ENCODE measurements at places on chromosomes 2 and 18.

GRCh38 chr2:176292608-176293007 lies 23.4 kb downstream of the MTX2 start:
- DNase-seq = no peak

GRCh38 chr2:170362871-170363631 lies 185.1 kb downstream of the MYO3B start:
- DNase-seq = peak; percentile 25

DNA sequence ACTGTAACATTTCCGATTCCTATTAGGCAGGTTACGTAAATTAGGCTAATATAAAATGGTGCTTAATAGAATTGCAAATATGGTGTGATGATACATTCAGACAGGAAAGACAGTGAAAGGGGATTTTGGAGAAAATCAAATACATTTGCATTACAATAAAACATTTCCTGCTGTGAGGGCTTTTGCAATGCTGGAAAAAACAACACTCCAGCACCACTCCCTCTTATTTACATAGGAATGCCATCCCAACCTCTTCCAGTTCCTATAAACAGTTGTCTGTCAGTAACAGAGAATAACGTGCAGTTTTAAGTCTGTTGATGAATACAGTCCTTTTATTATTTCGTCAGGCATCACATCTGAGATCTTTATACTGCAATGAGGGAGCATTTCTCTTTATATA lies 298.8 kb upstream of the FANCL start:
- no peak for DNase-seq

GRCh38 chr2:95061601-95062183 lies 36.2 kb downstream of the MAL start:
- DNase-seq = no peak

GRCh38 chr2:8617048-8617447 lies 64.8 kb upstream of the ID2 start:
- no peak for DNase-seq

DNA sequence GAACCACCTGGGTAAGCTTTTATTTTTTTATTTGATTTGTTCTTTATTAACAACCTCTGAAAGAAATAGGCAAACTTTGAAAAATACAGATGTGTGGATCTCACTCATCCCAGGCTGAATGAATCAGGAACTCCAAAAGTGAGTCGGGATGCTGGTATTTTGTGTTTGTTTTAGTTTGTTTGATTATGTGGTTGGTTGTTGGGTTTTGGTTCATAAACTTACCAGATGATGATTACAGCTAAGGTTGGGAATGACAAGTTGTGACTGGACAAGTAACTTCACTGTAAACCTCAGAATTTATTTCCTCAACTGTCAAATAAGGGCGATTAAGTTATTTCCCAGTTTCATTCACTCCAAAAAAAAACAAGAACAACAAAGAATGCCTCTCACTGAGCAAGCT lies 80.5 kb upstream of the KIF5C start:
- no peak for DNase-seq

- DNase-seq = no peak
Measured at GRCh38 chr2:200189964-200190363, 116.5 kb upstream of the SPATS2L start.

- no peak for DNase-seq
Measured at GRCh38 chr2:10064932-10065772, 15.1 kb downstream of the CYS1 start.

- no peak for DNase-seq
Measured at GRCh38 chr2:219676586-219676985, 49.2 kb downstream of the SLC4A3 start.

- peak; percentile 76 for DNase-seq
Measured at GRCh38 chr18:11518788-11519685, 90.4 kb upstream of the SLC35G4 start.

DNA sequence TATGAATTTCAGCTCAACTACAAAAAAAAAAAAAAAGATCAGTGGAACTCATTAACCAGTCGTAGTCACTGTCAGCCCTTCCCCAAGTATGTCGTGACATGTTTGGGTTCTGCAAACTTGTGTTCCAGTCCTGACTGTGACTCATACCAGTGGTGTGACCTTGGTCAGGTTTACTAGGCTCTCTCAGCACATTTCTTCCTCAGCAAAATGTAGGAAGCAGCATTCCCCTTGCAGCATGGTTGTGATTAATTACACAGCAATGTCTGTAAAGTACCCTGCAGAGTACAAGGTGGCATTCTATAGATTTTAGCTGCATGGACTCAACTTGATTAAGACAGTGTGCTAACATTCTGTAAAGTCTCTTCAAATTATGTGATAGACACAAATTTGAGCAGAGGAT lies 156.9 kb downstream of the LAMA1 start:
- DNase-seq = no peak

GRCh38 chr18:10442551-10442971 lies 11.9 kb upstream of the APCDD1 start:
- no peak for DNase-seq

GRCh38 chr2:1619556-1619955 lies 124.8 kb downstream of the PXDN start:
- DNase-seq = no peak

DNA sequence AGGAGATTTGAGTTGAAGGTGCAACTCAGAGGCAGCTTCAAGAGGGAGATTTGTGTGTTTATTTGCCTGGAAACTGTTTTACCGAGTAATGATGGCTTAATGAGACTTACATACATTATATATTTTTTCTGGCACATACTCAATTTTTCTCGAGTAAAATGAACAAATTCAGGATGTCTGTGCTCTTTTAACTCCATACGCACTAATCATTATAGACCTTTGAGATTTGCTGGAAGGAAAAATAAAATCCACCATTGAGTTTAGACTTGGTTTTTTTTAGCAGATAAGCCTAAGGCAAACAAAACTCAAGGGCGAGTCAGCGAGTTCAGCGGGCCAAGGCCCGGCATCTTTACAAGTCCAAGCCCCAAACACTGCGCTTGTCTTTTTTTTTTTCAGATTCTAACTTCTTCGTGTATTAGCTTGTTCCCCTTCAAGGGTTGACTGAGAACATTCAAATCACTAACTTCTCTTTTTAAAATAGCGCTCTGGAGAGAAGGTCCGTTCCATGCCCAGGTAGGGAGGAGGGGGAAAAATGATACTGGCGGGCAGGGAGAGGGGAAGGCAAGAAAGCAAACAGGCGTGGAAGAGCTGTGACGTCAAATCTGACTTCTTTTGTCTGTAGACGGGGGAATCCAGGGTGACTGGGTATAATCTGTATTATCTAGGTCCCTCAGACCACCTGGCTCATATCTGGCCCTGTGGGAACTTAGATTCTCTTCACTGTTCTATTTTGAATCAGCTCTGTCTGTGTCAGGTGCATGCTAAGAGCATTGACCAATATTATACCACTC lies 72.7 kb upstream of the MAP3K20 start:
- DNase-seq = peak; percentile 99

GRCh38 chr2:168666339-168666738 lies 136.1 kb upstream of the NOSTRIN start:
- no peak for DNase-seq

DNA sequence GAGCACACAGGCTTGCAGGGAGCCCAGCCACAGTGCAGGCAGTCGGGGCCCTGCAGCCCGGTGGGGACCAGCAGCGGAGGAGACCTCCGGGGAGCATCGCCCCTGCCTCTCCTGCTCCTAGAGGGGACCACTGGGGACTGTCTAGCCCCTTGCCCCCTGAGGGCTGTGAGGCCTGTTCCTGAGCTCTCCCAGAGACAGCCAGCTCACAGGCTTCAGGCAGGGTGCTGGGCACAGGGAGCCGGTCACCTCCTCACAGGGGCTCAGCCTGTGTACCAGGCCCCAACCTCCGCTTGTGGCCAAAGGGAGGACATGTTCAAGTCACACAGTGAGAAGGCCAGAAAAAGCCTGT lies 3.5 kb upstream of the NMUR1 start:
- no peak for DNase-seq

DNA sequence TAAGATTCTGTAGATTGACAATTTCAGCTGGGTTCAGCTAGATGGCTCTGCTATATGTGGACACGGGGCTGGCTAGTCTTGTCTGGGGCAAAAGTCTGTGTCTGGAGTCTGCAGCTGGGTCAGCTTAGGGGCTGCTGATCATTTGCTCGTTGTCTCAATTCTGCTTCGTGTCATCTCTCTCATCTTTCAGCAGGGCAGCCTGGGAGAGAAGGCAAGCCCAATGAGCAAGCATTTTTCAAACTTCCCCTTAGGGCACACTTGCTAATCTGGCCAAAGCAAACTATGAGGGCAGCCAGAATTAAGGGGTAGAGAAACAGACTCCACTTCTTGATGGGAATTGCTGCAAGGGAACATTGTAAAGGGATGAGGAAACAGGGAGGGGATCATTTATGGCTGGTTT lies 462.6 kb downstream of the SLC4A3 start:
- no peak for DNase-seq

DNA sequence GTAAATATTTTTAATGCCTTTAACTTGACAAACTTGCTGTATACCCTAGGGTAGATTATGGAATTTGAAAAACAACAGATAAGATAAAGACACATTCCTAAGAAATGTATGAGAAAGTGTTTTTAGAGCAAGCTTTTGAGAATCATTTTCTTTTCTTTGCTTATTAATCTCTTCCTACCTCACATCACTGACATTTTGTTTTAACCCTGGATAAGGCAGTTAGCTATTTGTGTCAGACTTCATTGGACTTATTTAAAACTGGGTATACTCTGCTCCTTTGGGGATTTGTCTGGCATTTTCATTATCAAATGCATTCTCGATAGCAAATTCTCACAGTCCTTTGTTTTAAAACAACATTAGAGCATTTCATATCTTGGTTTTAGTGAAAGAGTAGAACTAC lies 17.2 kb downstream of the EML4 start:
- no peak for DNase-seq

- DNase-seq = peak; percentile 74
Measured at GRCh38 chr18:75654851-75655751, 227.6 kb upstream of the SMIM21 start.

GRCh38 chr2:197804758-197805714 lies 643 bp downstream of the PLCL1 start:
- peak; percentile 29 for DNase-seq

DNA sequence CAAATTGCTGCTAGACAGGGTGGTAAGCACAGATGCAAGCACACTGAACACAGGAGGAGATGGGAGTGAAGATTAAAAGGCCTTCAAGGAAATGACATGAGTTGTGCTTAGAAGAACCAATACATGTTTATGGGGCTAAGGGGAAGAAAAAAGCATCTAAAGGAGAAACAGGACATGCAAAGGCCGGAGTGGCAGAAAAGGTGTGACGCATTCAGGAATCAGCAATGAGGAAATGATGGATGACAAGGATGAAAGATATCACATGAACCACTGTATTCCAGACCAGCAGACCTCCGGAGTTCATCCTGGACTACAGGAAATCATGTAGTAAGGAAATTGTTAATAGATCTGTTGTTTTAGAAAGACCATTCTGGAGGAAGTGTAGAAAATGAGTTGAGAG lies 42.8 kb downstream of the PPP4R1 start:
- DNase-seq = no peak

DNA sequence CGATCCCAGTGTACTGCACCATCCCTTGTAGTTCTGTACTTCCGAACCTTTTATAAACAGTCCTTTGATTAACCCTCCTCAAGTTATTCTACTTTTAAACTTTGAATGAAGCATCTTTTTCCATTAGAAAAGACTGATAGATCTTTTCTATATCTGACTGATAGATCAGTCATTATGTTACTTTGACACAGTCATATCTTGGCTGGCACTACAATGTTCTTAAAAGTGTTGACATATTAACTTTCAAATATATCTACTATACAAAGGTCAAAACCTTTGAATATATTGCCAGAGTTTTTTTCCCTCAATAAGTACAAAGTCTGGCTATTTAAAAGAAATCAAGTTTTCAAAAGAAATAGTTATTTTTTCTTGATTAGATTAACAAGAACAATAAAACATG lies 35.4 kb upstream of the NABP1 start:
- no peak for DNase-seq

GRCh38 chr18:48036226-48036625 lies 105.8 kb upstream of the SMAD2 start:
- DNase-seq = no peak

GRCh38 chr2:224966613-224967012 lies 75.7 kb downstream of the DOCK10 start:
- DNase-seq = no peak

- no peak for DNase-seq
Measured at GRCh38 chr2:12636837-12637581, 79.7 kb upstream of the TRIB2 start.

DNA sequence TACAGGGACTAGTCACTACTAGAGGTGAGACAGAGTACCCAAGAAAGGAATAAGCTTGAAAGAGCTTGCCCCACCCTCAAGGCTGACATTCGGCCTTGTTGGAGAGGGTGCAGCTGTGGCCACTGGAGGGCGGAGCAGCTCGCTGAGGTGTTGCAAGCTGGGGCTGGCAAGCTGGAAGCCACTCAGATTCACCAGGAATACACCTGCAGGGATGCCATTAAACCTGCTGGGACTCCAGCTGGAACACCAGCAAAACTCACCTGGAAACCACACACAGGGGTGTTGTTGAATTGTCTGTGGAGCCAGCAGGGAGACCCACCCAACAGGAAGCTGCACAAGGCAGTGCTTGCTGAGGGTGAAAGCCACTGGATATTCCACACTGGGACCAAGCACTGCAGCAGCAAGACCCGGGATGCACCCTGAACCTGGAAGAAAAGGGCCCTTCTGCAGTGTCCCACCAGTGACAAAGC lies 26.1 kb downstream of the KCTD18 start:
- peak; percentile 75 for DNase-seq

- no peak for DNase-seq
Measured at GRCh38 chr2:207479198-207479785, 50.5 kb upstream of the CREB1 start.

DNA sequence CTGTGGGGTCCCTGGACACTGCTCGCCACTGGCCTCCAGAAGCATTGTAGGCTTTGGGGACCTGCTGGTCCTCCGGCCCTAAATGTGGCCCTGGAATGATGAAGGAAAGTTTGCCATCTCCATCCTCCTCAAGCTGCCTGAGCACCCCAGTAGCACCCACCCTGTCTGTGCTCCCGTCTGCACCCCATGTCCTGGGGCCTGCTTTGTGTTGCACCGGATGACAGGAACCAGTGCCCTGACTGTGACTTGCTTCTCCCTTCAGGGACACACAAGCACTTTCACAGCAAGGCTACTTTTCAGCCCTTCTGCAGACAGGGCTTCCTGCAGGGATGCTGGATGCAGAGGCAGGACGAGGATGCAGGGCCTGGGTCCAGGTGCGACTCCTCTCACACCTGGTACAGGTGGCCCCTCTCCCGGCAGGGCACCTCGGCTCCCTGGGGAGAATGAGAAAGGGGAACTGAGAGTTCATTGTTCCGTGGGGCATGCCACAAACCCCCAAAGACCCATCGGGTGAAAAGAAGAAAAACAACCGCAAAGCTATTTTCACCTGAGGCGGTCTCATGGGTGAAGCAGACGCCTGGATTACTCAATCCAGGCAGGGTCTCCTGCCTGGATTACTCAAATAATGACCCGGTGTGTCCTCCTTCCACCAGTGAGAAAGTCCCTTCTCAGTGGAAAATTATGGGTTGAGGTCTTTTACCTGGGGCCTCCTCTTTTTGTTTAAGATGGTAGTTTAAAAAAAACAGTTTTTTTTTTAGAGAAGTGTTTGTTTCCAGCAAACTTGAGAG lies 74.9 kb downstream of the LONRF2 start:
- no peak for DNase-seq
